ENCODE measurements at places on chromosomes 7 and 10. TPM values are rescaled to one million over a fixed set of nuclear protein-coding genes. Genes with fewer than 3 reads are reported as not detected.

GRCh38 chr10:77195101-77195500, 442.5 kb downstream of the KCNMA1 start:
- DNase-seq = no peak

GRCh38 chr7:128876127-128876526, 13.5 kb downstream of the ATP6V1F start:
- DNase-seq = no peak

DNA sequence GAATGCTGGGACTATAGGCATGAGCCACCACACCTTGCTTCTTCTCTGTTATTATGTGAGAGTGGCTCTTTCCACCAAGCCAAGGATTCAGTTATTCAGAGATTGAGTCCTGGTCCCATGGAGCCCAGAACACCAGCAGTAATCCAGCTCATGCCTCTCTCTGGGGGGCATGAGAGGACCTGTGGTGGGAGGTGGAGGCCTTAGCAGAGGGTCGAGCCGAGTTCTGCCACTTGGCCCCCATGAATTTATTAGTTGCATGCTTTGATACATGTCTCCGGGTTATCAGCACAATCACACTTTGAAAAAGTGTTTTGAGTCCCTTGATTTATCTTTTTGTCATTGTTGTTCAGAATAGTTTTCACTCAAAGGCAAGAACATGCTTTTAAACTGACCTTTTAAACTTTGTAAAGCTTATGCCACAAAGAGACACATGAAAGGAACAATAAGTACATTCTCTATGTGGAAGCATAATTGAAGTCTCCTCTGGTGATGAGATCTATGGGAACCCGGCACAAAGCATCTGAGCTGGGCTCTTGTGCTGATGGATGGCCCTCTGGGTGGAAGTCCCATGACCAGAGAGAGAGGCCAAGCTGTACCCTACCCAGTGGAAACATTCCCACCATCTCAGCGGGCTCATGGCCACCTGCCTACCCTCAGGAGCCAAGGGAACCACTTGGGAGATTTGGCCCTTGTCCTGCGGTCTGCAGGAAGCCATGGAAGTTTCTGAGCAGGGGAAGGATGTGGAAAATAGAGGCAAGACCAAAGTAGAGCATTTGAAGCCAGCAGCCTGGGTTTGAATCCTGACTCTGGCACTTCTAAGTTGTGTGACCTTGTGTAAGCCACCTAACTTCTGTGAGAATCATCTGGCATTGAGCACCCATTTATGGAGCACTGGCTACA, 53.9 kb downstream of the MINDY4 start:
- DNase-seq = no peak

Gene TLX1
- total RNA-seq = not detected

Gene PRPS1L1
- not detected for total RNA-seq

DNA sequence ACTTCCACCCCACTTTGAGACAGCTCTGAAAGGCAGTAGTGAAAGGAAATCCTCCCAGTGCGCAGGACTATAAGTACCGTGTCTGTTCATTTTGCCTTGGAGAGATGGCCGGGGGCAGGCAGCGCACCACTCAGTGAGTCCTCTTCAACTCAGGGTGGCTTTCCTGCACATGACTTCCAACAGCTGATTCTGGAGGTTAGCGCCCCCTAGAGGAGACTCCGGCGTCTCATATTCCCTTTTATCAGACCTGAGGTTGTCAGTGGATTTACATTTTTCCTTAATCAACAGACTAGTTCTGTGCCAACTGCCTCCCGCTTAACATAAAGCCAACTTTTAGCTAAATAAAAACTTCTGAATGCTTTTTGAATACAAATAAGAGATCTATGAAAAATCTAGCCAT, 101.0 kb downstream of the HERPUD2 start:
- DNase-seq = peak; percentile 32

Gene FBXO24
- 2.1 TPM for total RNA-seq

DNA sequence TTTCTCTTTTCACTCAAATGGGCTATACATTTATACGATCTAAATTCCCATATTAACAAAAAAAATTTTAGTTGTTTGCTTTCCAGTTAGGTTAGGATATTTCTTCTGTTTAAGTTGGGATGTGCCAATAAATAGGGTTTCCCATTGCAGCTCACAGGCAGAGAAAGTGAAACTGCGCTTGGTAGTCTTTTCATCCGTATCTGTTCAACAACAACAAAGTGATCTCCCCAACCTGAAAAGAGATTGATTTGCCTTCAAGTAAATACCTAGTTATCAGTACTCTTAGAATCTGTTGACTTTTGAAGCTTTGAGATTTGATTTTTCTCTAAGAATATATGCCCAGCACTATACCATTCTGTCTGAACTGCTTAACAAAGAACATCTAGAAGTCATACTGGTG, 143.4 kb downstream of the DYNC1I1 start:
- no peak for DNase-seq

Gene ENO4
- not detected for total RNA-seq

GRCh38 chr7:27260211-27260610, 17.6 kb downstream of the EVX1 start:
- no peak for DNase-seq

DNA sequence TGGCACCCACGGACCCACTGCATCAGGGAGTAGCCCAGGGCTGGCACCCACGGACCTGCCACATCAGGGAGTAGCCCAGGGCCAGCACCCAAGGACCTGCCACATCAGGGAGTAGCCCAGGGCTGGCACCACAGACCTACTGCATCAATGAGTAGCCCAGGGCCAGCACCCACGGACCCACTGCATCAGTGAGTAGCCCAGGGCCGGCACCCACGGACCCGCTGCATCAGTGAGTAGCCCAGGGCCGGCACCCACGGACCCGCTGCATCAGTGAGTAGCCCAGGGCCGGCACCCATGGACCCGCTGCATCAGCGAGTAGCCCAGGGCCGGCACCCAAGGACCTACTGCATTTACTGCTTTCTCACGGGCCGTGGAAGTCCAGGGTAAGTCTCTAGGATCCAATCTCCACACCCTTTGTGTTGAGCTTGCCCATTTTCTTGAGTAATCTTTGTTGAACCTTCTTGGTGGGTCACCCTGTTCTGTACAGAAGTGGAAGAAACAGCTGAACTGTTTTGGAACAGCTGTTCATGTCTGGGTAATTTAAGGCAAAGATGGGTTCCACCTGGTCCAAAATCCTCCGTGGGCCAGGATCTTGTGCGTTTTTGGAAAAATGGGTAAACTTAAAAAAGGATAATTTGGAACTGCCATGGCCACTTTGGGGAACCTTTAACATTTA, 69.0 kb downstream of the VIPR2 start:
- DNase-seq = no peak

GRCh38 chr7:13185139-13185538, 497.7 kb downstream of the ARL4A start:
- no peak for DNase-seq

Gene WNT8B
- total RNA-seq = 0.22 TPM

DNA sequence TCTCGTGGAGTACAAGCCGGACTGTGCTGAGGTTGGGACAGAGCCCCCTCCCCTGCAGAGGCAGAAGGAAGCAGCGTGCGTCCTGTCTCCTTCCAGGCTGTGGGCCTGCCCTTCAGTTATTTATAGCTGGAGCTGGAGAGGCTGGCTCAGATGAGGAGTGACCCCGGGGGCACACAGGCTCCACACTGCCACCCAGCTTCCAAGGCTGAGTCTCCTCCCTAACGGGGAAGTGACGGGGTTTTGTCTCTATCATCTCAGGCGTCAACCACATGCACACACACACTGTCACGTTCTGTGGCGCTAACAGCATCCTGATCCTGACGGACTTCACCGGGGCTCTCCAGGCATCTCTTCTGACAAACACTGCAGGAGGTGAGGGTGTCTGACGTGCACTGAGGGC, 25.4 kb downstream of the AMZ1 start:
- no peak for DNase-seq

DNA sequence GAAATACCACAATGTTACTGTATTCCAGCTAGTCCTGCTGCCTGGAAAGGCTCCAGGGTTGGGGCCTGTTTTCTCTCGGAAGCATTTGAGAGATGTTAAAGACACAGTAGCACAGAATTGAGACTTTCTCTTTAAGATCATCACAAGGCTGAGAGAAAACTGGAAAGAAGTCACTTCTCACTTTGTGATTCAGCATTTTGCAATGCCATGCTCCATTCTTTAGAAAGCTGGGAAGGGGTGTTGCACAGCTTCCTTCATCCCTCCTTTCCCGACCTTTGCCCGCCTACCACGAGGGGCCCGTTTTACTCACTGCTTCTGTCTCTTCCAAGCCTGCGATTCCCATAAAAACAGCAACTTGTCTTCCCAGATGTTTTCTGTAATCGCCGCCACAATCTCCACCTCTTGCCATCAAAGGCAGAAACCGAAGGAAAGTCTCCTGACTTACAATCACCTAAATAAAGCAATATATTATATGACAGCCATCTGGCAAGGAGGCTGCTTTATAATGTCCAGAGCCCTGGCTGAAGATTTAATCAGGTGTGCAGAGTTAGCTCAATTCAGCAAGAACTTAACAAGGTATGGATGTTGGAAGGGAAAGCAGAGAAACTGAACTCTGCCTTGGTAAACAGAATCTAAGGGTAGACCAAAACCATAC, 18.9 kb downstream of the NOD1 start:
- DNase-seq = no peak

DNA sequence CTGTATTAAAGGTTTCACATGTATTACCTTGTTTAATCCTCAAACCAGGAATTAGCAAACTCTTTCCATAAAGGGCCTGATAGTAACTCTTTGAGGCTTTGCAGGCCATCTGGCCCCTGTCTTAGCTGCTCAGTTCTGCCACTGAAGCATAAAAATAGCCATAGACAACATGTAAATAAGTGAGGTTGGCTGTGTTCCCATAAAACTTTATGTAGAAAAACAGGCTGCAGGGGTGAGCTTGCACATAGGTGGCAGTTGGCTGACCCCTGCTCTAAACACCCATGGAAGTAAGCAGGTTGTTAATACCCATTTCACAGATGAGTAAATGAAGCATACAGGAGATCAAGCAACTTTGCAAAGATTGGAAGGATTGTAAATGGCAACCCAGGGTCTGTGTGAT, 1279.2 kb upstream of the AUTS2 start:
- no peak for DNase-seq

DNA sequence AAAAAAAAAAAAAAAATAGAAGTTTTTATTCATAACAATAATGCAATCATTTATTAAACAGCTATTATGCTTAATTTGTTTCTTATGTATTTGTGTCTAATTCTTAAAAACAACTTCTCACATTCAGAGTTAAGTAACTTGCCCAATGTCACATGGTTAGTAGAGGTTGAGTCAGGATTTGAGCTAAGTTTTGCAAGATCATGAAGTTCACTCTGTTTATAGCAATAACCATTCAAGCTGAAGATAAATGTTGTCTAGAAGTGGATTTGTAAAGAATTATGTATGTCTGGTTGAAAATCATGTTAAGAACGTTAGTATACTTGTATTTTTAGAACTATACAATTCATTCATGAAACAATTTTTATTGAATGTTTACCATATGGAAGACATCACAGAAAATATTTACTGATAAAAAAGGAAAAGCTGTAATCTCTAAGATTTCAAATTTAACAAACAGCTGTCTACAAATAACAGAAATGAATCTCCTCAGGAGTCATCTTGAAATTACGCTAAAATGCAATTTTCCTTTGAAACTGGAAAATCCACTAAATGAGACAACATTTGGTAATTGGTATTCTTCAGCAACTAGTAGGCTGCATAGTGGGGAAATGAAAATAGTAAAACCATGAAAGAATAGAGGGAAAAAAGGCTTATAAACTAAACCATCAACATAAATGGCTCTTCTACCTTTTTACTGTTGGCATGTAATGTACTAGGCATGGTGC, 70.5 kb upstream of the AHR start:
- no peak for DNase-seq

- no peak for DNase-seq
Measured at GRCh38 chr10:34018129-34018528, 683.7 kb upstream of the NRP1 start.

Gene DNAJB6
- 116 TPM for total RNA-seq

- DNase-seq = no peak
Measured at GRCh38 chr10:73793456-73793855, 8.1 kb downstream of the ZSWIM8 start.

DNA sequence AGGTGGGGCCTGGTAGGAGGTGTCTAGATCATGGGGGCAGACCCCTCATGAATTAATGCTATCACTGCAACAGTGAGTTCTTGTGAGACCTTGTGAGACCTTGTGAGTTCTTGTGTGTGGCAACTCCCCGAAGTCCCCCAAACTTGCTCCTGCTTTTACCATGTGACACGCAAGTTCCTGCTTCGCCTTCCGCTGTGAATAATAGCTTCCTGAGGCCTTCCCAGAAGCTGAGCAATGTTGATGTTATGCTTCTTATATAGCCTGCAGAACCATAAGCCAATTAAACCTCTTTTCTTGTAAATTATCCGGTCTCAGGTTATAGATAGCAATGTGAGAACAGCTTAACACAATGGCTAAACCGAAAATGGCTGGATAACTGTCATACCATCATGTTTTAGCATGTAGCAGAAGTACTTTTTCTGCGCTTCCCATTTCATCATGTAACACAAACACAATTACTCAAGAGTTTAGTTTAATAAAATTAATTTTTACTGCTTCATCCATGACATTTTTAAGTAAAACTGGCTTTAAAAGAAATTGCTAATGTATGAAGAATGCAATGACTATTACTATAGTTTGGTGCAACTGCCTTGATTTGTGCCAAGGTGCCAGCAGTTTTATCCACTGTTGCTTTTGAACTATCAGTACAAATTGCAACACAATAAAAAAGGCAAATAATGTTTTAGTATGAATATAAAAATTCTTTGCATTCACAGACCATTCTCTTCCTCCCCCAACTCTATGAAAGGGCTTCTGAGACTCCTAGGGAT, 87.7 kb upstream of the TMEM168 start:
- no peak for DNase-seq

GRCh38 chr7:94632338-94633013, 23.5 kb downstream of the SGCE start:
- peak; percentile 7 for DNase-seq

- DNase-seq = no peak
Measured at GRCh38 chr7:155455776-155456737, 1.9 kb upstream of the EN2 start.

Gene AGR2
- not detected for total RNA-seq

GRCh38 chr7:26409661-26410547, 118.2 kb downstream of the SNX10 start:
- DNase-seq = no peak

Gene BET1
- total RNA-seq = 23.8 TPM

Gene ASZ1
- not detected for total RNA-seq

DNA sequence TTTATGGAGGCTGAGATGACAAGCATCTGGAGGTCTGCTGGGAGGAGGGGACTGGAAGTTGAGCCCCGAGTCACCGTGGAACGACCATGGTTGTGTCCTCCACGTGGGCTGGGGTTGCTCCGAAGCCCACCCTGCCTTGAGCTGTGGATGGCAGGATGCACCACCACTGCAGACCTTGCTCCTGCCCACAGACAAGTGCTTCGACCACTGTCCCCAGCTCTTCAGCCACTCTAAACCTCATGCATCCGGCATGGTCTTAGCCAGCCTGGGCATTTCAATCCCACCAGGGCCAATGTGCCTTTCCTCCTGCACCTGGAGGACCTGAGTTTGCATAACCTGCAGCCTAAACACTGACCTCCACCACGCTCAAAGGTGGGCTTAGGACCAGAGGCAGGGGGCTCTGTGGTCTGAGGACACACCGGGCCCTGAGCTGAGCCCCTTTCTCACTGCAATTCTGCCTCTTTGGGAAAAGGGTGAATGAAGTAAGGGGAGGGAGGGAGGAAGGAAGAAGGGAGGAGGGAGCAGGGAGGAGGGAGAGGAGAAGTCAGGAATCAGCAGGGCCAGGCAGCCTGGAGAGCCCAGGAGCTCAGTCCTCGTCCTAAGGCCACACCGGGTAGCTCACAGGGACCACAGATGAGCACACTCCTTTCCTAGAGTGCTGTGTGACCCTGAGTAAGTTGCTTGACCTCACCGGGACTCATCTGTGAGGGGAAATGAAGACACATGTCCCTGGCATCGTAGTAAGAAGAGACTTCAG, 44.8 kb upstream of the DNAAF5 start:
- no peak for DNase-seq
